ENCODE measurements at places on chromosomes 6 and 20. TPM values are rescaled to one million over a fixed set of nuclear protein-coding genes. Genes with fewer than 3 reads are reported as not detected.

- DNase-seq: no peak
These were observed 10.8 kb upstream of the TBCC start for GRCh38 chr6:42756722-42757121.

DNA sequence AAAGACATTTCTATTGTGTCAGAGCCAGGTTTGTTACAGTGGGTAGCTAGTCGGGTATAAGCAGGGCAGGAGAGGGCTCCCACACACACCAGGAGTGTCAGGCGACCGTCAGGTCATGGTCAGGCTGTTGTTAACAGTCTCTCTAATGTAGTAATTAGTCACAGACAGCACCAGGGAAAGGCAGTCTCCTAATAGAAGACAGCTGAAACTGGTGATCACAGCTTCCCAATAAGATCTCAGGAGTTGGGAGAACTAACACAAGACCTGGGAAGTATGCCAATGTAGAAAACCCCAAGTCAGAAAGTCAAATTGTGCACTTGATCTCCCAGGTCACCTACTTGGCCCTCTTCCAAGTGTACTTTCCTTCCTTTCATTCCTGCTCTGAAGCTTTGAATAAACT lies 53.0 kb upstream of the GPR6 start:
- DNase-seq: no peak

Gene TGM2
- 157 TPM for total RNA-seq

DNA sequence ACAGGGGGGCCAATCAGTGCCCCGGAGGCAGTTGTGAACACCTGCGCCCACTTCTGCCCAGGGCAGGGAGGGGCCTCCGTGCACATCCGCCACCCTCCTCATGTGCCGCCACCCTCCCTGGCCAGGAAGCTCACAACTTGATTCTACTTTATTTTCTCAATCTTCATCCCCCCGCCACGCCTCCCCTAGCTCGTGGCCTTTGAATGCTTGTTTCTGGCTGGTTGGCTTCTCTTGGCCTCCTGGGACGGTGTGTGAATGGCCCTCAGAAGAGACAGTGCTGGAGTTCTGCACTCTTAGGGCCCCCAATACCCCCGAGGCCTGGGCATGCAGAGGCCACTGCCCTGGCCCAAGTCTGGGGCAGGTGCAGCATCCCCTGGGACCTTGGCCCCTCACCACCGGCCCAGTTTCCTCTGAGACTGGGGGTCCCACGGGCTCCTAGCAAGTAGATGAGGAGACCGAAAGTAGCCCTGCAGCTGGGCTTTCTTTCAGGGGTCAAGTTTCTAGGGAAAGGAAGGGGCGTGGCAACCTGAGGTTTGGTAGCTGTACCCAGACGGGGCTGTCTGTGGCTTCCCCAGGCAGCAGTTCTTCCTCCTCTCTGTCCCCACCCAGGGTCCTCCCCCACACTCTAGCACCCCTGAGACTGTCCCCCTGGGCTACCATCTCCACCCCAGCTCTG lies 1.3 kb downstream of the RGS19 start:
- no peak for DNase-seq

Gene MRS2
- 27.1 TPM for total RNA-seq

Gene KIF6
- 0.97 TPM for total RNA-seq

Gene ABHD16A
- 78.1 TPM for total RNA-seq

Measured in prostate gland (tissue), 2 donors.